ENCODE measurements at places on chromosomes 3 and 15. TPM values are rescaled to one million over a fixed set of nuclear protein-coding genes. Genes with fewer than 3 reads are reported as not detected.
A peak's percentile ranks its signal among the peaks of the same experiment; 100 is the strongest.

The AAGAB gene
- total RNA-seq = 52.7 TPM

The ITIH1 gene
- total RNA-seq = not detected

The CLDN18 gene
- not detected for total RNA-seq

The LRRC49 gene
- total RNA-seq = 6.9 TPM

The PP2D1 gene
- not detected for total RNA-seq

The FOXB1 gene
- total RNA-seq = not detected

The GOLGA6A gene
- not detected for total RNA-seq

The LCTL gene
- not detected for total RNA-seq

The CX3CR1 gene
- total RNA-seq = not detected

The PARP6 gene
- 117 TPM for total RNA-seq

The GUCA1C gene
- not detected for total RNA-seq

The CAPN3 gene
- total RNA-seq = 7.5 TPM

The CYP1A1 gene
- not detected for total RNA-seq

GRCh38 chr3:128036119-128036518 is 16.1 kb upstream of the SEC61A1 start:
- H3K4me1 ChIP-seq = peaks cover 6% of the 10 kb centered on the region
- H3K36me3 ChIP-seq = no peaks in the 10 kb centered on the region
- peaks cover 24% of the 10 kb centered on the region for H3K27me3 ChIP-seq
- H3K27ac ChIP-seq = no peak overlapping the region

GRCh38 chr3:21979706-21980105 is 228.7 kb upstream of the ZNF385D start:
- no peak overlapping the region for H3K4me3 ChIP-seq
- no peaks in the 10 kb centered on the region for H3K36me3 ChIP-seq
- peak overlapping the region; percentile 80 for H3K27ac ChIP-seq
- DNase-seq = peak; percentile 55
- no peaks in the 10 kb centered on the region for H3K27me3 ChIP-seq

GRCh38 chr3:71225951-71226564 is 357.5 kb downstream of the FOXP1 start:
- H3K36me3 ChIP-seq = no peaks in the 10 kb centered on the region
- H3K27me3 ChIP-seq = no peaks in the 10 kb centered on the region
- DNase-seq = no peak
- H3K4me3 ChIP-seq = no peak overlapping the region

- H3K4me1 ChIP-seq = peaks cover 11% of the 10 kb centered on the region
- peaks cover 36% of the 10 kb centered on the region for H3K36me3 ChIP-seq
- DNase-seq = peak; percentile 83
- peak within 1 kb of the TSS; percentile 92 for H3K4me3 ChIP-seq
These were observed at the start of the genes DTX3L and PARP9 for GRCh38 chr3:122564155-122564912. TSS of gene DTX3L (plus strand) at chr3:122564338. CDS start at chr3:122564427, 89 bp downstream. TSS of gene PARP9 (minus strand) at chr3:122564300. CDS start at chr3:122559620, 4,680 bp downstream.

- no peak overlapping the region for H3K27ac ChIP-seq
- H3K36me3 ChIP-seq = no peaks in the 10 kb centered on the region
- DNase-seq = no peak
- H3K27me3 ChIP-seq = no peaks in the 10 kb centered on the region
- peaks cover 19% of the 10 kb centered on the region for H3K4me1 ChIP-seq
These were observed 60.3 kb downstream of the CTNNB1 start for GRCh38 chr3:41259449-41260062.

DNA sequence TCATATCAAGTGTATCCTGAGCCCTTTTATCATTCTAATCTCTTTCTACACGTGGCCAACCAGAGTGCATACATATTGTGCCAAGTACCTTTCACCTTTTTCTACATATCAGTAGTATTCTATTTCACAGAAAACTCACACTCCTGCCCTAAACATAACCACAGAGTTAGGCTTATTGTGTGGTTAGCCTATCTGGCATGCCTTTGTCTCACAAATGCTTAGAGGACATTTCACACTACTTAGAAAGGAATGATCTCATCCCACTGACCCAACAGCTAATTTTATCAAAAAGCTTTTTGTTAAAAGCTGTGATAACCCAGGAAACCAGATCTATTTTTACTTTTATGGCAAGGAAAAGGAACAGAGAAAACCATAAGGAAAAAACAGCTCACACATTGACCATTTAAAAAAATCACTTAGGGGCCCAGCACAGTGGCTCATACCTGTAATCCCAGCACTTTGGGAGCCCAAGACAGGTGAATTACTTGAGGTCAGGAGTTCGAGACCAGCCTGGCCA is 17.8 kb upstream of the MAP4 start:
- peak overlapping the region; percentile 49 for H3K27ac ChIP-seq
- H3K4me1 ChIP-seq = peaks cover 22% of the 10 kb centered on the region
- H3K4me3 ChIP-seq = no peak overlapping the region

- no peak overlapping the region for H3K27ac ChIP-seq
- H3K4me1 ChIP-seq = peaks cover 5% of the 10 kb centered on the region
- no peaks in the 10 kb centered on the region for H3K27me3 ChIP-seq
- H3K4me3 ChIP-seq = no peak overlapping the region
- no peaks in the 10 kb centered on the region for H3K36me3 ChIP-seq
These were observed 33.5 kb upstream of the PDE8A start for GRCh38 chr15:84947947-84948830.

- H3K27ac ChIP-seq = peak overlapping the region; percentile 81
- H3K36me3 ChIP-seq = peaks cover 14% of the 10 kb centered on the region
- peak overlapping the region; percentile 57 for H3K4me3 ChIP-seq
- H3K4me1 ChIP-seq = peaks cover 46% of the 10 kb centered on the region
These were observed 61.9 kb downstream of the SMAD3 start for GRCh38 chr15:67127331-67127664.

GRCh38 chr3:45816544-45816943 is 20.2 kb upstream of the SLC6A20 start:
- DNase-seq = peak; percentile 92
- peaks cover 28% of the 10 kb centered on the region for H3K4me1 ChIP-seq
- H3K4me3 ChIP-seq = no peak overlapping the region
- H3K27ac ChIP-seq = no peak overlapping the region
- peaks cover 5% of the 10 kb centered on the region for H3K36me3 ChIP-seq
- H3K27me3 ChIP-seq = no peaks in the 10 kb centered on the region

DNA sequence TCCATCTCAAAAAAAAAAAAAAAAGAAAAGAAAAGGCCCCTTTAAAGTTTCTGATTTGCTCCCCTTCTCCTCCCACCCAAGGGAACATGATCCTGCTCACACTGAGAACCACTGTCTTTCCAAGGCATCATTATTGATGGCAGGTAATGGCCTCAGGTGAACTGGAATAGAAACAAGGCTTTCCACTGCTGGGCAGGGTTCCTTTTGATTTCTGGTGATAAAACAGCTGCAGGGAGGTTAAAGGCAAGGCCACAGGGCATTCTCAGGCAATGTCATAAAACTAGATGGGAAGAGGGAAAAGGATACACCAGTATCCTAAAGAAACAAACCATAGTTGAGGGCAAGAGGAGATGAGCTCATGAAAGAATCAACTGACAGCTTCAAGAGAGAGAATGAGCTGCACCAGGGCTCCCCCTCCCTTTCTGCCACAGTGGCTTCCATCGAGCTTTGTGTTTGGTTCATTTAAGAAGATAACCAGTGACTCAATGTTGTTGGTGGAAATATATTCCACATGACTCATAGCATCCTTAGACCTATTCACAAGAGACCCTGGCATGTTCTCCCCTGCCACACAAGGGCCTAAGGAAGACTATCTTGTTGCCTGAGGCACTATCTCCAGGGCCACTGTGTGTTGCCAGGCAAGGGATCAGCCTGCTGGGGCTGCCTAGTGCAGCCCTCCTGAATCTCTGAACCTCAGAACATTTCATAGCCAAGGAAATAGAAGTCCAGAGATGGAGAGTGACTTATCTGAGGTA is 86.4 kb downstream of the WDR76 start:
- H3K4me3 ChIP-seq = no peak overlapping the region
- H3K36me3 ChIP-seq = no peaks in the 10 kb centered on the region
- no peaks in the 10 kb centered on the region for H3K27me3 ChIP-seq
- DNase-seq = peak; percentile 82
- H3K27ac ChIP-seq = no peak overlapping the region

GRCh38 chr15:85026304-85027032 is 44.8 kb downstream of the PDE8A start:
- no peaks in the 10 kb centered on the region for H3K36me3 ChIP-seq
- no peak overlapping the region for H3K27ac ChIP-seq
- H3K27me3 ChIP-seq = no peaks in the 10 kb centered on the region
- H3K4me1 ChIP-seq = peaks cover 46% of the 10 kb centered on the region

DNA sequence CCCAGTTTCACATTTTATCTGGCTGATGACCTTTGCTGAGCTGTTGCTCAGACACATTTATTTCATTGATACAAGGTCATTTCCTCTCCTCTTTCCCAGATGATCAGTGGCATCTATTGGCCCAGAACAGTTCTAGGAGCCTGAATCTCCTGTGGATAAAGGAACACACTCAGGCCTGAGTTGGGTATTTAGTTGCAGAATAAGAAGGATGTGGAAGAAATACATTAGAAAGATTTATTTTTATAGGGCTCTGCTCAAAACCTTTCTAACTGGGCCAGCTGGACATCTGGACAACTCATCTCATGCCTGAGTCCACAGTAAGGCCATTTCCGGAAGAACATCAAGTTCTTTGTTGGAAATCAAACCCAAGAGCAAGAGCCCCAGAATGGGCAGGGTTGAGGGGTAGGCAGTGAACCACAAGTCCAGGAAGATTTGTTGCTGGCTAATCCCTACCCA is 19.7 kb upstream of the MFGE8 start:
- no peak for DNase-seq
- H3K27ac ChIP-seq = no peak overlapping the region
- H3K27me3 ChIP-seq = no peaks in the 10 kb centered on the region
- H3K4me1 ChIP-seq = peaks cover 5% of the 10 kb centered on the region

DNA sequence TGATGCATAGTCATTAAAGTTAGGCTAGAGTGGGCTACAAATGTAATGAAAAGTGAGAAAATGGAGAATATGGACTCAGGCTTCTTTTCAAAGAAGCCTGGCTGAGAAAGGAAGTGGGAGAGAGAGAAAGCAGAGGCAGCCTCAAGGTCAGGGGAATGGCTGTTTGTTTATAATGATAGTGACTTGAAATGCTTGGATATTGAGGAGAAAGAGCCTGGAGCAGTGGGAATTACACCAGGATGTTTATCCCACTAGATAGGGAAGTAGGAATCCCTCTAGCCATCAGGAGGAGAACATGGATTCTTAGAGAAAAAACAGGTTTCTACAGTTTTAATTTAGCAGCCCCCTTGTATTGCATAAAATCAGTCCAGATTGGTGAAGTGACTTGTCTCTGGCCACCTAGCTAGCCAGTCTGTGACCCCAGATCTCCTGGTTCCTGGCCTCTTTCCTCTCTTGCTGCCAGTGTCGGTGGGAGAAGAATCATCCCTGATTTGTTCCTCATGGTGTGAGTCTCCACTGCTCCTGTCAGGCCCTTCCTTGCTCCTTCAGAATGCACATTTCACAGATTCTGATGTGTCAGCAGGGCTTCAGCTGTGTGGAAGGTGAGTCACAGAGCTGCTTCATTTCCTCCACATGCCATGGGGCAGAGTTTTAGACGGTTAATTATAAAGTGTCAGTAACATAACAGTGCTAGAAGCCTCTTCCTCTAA is 32.9 kb downstream of the SEMA6D start:
- peaks cover 5% of the 10 kb centered on the region for H3K36me3 ChIP-seq
- no peaks in the 10 kb centered on the region for H3K27me3 ChIP-seq
- DNase-seq = peak; percentile 66
- no peaks in the 10 kb centered on the region for H3K4me1 ChIP-seq

- peaks cover 22% of the 10 kb centered on the region for H3K36me3 ChIP-seq
- DNase-seq = no peak
- H3K4me3 ChIP-seq = peak overlapping the region; percentile 70
- H3K27ac ChIP-seq = peak overlapping the region; percentile 91
These were observed 20.9 kb downstream of the OSBPL10 start for GRCh38 chr3:31959951-31960792.

GRCh38 chr3:129449279-129450115 is 9.5 kb downstream of the IFT122 start:
- H3K4me1 ChIP-seq = peaks cover 11% of the 10 kb centered on the region
- no peak for DNase-seq

DNA sequence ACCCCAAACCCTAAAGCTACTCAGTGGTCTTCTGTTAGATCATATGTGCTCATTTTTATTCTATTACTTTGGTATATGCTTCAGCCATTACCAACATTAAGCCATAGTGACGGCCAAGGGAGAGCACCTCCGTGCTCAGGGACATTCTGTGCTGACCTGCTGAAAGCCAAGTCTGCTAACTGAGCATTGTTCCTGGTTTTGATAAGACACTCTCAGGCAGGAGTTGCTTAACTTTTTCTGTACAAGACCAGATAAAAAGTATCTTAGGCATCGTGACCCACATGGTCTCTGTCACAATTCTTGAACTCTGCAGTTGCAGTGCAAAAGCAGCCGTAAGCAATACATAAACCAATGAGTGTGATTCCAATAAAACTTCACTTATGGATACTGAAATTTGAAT is 100.6 kb downstream of the KLHL25 start:
- no peak overlapping the region for H3K27ac ChIP-seq
- H3K36me3 ChIP-seq = peaks cover 68% of the 10 kb centered on the region
- no peak for DNase-seq
- H3K4me1 ChIP-seq = no peaks in the 10 kb centered on the region
- H3K4me3 ChIP-seq = no peak overlapping the region

- DNase-seq = no peak
- H3K27ac ChIP-seq = no peak overlapping the region
- no peak overlapping the region for H3K4me3 ChIP-seq
These were observed 575.7 kb upstream of the ZNF717 start for GRCh38 chr3:76361010-76361409.

DNA sequence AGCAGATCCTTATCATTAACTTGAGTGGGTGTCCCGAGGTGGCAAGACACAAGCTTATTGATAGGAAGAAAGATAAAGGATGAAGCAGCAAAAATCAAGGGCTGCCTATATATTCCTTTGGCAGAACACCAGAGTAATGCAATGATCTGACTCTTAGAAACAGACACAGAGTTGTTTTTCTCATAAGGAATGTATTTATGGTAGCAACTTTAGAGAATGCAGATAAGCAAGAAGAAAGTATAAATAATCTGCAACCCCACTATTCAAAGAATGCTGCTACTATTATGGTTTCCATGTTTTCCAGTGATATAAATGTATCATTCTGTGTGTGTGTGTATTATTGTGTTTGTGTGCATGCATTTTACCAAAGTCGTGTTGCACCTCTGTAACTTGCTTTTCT is 208.3 kb downstream of the THSD4 start:
- H3K27me3 ChIP-seq = no peaks in the 10 kb centered on the region
- no peaks in the 10 kb centered on the region for H3K36me3 ChIP-seq
- no peak overlapping the region for H3K4me3 ChIP-seq
- no peak for DNase-seq

DNA sequence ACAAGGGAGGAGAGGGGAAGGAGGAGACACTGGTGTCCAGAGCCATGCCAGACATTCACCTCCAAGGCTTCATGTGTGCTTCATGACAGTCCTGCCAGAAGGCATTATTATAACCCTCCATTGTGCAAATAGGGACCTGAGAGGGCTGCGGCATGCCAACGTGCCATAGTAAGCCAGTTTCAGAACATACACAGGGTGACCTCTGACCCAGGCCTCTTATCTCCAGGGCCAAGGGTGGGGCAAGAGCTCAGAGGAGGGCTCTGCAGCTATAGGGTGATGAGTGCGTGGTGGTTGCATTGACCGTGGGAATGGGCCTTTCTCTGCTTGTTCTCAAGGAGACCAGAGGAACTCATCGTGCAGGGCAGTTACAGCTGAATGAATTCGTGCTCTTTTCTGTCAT is 9.7 kb upstream of the ACSBG1 start:
- H3K27me3 ChIP-seq = no peaks in the 10 kb centered on the region
- no peak overlapping the region for H3K4me3 ChIP-seq
- no peaks in the 10 kb centered on the region for H3K36me3 ChIP-seq
- no peak overlapping the region for H3K27ac ChIP-seq
- H3K4me1 ChIP-seq = peaks cover 5% of the 10 kb centered on the region
